ENCODE measurements at places on chromosomes 11 and 22. TPM values are rescaled to one million over a fixed set of nuclear protein-coding genes. Genes with fewer than 3 reads are reported as not detected.

PAMR1 gene
- total RNA-seq = 4.0 TPM

MISFA gene
- total RNA-seq = not detected

SLC5A1 gene
- total RNA-seq = not detected

ACTN3 gene
- not detected for total RNA-seq

CYB5R3 gene
- total RNA-seq = 287 TPM

RPS3 gene
- total RNA-seq = 1,331 TPM

LRRC4C gene
- total RNA-seq = 2.5 TPM

GRCh38 chr11:84824624-84825023, 802.5 kb downstream of the DLG2 start:
- no peak for DNase-seq
- H3K27ac ChIP-seq = no peak overlapping the region
- no peak overlapping the region for H3K4me3 ChIP-seq
- no peaks in the 10 kb centered on the region for H3K4me1 ChIP-seq
- H3K27me3 ChIP-seq = no peaks in the 10 kb centered on the region

- H3K36me3 ChIP-seq = no peaks in the 10 kb centered on the region
- no peaks in the 10 kb centered on the region for H3K27me3 ChIP-seq
- no peak for DNase-seq
- H3K27ac ChIP-seq = no peak overlapping the region
- no peaks in the 10 kb centered on the region for H3K4me1 ChIP-seq
These were observed 1.1 kb downstream of the OOSP4B start for GRCh38 chr11:60018058-60018457.

GRCh38 chr11:76074148-76075095, 131.9 kb downstream of the WNT11 start:
- H3K4me3 ChIP-seq = no peak overlapping the region
- no peaks in the 10 kb centered on the region for H3K36me3 ChIP-seq
- H3K4me1 ChIP-seq = peaks cover 31% of the 10 kb centered on the region
- H3K27me3 ChIP-seq = no peaks in the 10 kb centered on the region

DNA sequence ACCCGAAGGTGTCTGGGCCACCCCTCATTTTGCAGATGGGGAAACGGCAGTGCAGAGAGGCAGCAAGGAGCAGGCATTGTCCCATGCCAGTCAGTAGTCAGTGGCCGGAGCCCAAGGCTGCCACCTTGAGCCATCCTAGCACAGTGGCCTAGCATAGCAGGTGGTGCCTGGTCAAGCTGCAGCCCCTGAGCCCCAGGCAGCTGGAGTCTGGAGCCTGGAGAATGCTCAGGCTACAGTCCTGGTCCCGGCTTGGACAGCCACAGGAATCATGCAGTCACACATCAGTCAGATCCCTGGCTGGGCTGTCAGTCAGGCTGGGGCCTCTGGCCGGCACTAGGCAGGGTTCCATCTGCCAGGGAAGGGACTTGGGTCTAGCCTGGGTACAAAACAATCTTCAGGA, 18.6 kb downstream of the KCNC1 start:
- no peaks in the 10 kb centered on the region for H3K4me1 ChIP-seq
- H3K4me3 ChIP-seq = no peak overlapping the region
- no peaks in the 10 kb centered on the region for H3K36me3 ChIP-seq
- H3K27ac ChIP-seq = no peak overlapping the region

GRCh38 chr11:8080674-8081590, at the start of gene TUB:
Gene TUB (plus strand): TSS chr11:8081211. CDS start chr11:8081511, 300 bp downstream.
- peak within 1 kb of the TSS; percentile 69 for H3K27ac ChIP-seq
- DNase-seq = no peak

DNA sequence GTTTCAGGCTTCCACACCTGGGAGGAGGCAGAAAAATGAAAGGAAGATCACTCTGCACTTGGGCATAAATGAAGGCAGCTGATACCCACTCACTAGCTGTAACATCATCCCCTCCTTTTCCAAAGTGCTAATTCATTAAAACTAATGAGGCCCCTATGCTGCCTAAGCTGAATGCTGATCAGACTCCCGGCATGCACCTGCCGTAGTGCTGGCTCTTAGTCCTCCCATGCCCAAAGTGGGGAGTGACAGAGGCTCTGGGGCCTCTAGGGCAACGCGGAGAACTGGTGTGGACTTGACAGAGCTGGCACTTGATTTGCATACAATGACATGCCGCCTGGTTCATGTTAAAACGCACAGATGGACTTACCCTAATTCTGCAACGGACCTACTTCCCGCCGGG, 96.5 kb upstream of the NCAM1 start:
- DNase-seq = no peak
- no peaks in the 10 kb centered on the region for H3K4me1 ChIP-seq
- H3K36me3 ChIP-seq = no peaks in the 10 kb centered on the region
- no peaks in the 10 kb centered on the region for H3K27me3 ChIP-seq
- no peak overlapping the region for H3K4me3 ChIP-seq

GRCh38 chr22:48314073-48314472, 1513.6 kb downstream of the BRD1 start:
- no peak overlapping the region for H3K4me3 ChIP-seq
- no peaks in the 10 kb centered on the region for H3K36me3 ChIP-seq
- H3K27ac ChIP-seq = no peak overlapping the region

GRCh38 chr22:39634530-39635405, 64.2 kb downstream of the CACNA1I start:
- no peaks in the 10 kb centered on the region for H3K36me3 ChIP-seq
- H3K27me3 ChIP-seq = no peaks in the 10 kb centered on the region
- no peak overlapping the region for H3K27ac ChIP-seq
- no peak overlapping the region for H3K4me3 ChIP-seq
- DNase-seq = no peak

GRCh38 chr11:65591939-65592857, 3.4 kb downstream of the KCNK7 start:
- H3K36me3 ChIP-seq = peaks cover 50% of the 10 kb centered on the region
- peaks cover 78% of the 10 kb centered on the region for H3K4me1 ChIP-seq
- H3K27me3 ChIP-seq = no peaks in the 10 kb centered on the region
- H3K27ac ChIP-seq = peak overlapping the region; percentile 47
- peak overlapping the region; percentile 9 for H3K4me3 ChIP-seq

DNA sequence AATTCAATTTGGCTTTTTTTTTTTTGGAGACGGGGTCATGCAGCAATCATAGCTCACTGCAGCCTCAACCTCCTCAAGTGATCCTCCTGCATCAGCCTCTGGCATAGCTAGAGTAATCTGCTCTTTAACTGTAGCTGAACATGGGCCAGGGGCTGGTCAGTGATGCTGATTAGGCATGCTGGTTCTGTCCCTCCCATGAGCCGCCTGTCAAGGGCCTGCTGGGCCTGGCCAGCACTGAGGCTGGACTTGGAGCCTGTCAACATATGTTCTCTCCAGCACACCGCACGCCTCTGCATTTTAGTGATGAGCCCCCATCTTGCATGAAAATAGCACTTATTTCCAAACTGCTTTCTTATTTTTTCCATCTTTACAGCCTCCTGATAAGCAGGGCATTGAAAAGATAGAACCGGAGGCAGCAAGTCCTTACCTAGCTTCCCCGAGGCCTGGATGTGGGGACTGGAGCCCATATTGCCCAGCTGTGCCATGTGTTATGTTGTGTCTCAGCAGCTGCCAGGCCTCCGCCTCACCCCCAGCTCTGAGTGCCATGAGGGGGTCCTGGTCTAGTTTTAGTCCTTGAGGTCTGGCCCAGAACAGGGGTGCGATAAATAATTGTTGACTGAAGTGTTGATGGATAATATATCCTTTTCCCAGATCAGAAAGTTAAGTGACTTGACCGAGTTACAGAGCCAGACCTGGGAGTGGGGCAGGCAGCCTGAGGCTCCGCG, 80.0 kb downstream of the CTTN start:
- H3K4me3 ChIP-seq = no peak overlapping the region
- no peak for DNase-seq
- H3K4me1 ChIP-seq = peaks cover 13% of the 10 kb centered on the region

- H3K27ac ChIP-seq = no peak overlapping the region
- no peak for DNase-seq
- no peaks in the 10 kb centered on the region for H3K4me1 ChIP-seq
- H3K4me3 ChIP-seq = no peak overlapping the region
These were observed 53.1 kb downstream of the SHANK2 start for GRCh38 chr11:71199226-71199820.

- H3K27ac ChIP-seq = no peak overlapping the region
- H3K27me3 ChIP-seq = no peaks in the 10 kb centered on the region
- H3K36me3 ChIP-seq = no peaks in the 10 kb centered on the region
- peak overlapping the region; percentile 51 for H3K4me3 ChIP-seq
These were observed 770 bp downstream of the SLC7A4 start for GRCh38 chr22:21031545-21032036.

DNA sequence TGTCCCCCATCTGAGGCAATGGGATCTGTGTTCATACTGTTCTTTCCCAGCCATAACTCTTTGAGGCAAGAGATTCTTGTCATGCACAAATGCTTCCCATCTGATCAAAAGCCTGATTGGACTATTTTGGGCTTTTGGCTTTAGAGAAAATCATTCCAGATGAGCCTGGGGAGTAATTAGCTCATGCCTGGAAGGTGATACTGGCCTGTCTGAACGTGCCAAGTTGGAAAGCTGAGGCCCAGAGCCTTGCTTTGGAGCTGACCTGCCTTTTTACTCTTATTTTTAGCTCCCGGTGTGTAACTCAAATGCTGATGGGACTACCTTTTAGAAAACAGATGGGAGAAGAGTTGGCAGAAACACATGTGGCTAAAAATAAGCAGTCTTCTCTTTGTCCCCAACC, 105.0 kb downstream of the DBX1 start:
- no peak for DNase-seq
- H3K36me3 ChIP-seq = peaks cover 71% of the 10 kb centered on the region
- peak overlapping the region; percentile 59 for H3K27ac ChIP-seq
- no peaks in the 10 kb centered on the region for H3K27me3 ChIP-seq

DNA sequence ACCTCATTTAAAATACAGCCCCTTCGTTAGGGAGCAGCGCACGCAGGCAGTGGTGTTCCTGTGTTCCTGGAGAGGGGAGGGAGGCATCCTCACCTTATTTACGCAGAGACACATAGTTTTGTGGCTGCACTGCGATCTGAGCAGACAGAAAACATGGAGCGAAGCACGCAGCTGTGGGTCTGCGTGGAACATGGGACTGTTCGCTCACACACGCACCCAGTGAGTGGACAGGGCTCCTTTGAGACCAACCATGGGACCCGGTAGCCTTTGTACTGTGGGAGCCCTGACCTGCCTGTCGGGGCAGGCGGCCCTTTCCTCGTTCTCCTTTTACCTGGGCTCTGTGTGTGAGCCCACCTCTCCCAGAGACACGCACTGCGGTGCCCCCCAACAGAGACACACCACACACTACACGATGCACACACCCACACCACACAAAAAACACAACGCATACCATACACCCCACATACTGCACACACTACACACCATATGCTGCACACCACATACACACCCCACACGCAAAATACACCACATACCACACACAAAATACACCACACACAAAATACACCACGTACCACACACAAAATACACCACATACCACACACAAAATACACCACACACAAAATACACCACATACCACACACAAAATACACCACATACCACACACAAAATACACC, 1245.7 kb downstream of the BRD1 start:
- H3K4me1 ChIP-seq = peaks cover 13% of the 10 kb centered on the region
- H3K27ac ChIP-seq = no peak overlapping the region
- no peaks in the 10 kb centered on the region for H3K36me3 ChIP-seq
- H3K4me3 ChIP-seq = no peak overlapping the region

DNA sequence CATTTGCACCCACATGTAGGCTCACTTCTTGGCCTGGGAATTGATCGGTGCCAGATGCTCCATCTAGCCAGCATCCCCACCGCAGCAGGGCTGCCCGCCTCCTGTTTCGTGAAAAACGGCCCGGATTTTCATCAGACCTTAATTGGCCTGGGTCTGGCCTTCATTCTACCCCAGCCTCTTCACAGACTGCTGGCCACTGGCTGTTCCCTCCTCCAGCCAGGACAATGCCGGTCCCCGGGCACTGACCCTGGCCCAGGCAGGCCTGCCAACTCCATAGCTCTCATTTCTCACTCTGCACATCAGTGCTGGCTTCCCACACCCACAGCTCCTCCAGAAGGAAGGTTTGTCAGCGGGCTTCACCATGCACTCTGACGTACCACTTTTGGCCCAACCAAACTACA, 27.9 kb downstream of the TIMP3 start:
- DNase-seq = no peak
- peaks cover 4% of the 10 kb centered on the region for H3K36me3 ChIP-seq
- peaks cover 100% of the 10 kb centered on the region for H3K4me1 ChIP-seq
- no peaks in the 10 kb centered on the region for H3K27me3 ChIP-seq
- H3K27ac ChIP-seq = peak overlapping the region; percentile 83

GRCh38 chr11:19947537-19948114, 212.6 kb downstream of the DBX1 start:
- H3K4me3 ChIP-seq = no peak overlapping the region
- no peaks in the 10 kb centered on the region for H3K27me3 ChIP-seq
- peaks cover 12% of the 10 kb centered on the region for H3K4me1 ChIP-seq
- no peak overlapping the region for H3K27ac ChIP-seq

- H3K27ac ChIP-seq = no peak overlapping the region
- no peaks in the 10 kb centered on the region for H3K36me3 ChIP-seq
- H3K4me1 ChIP-seq = peaks cover 39% of the 10 kb centered on the region
- no peaks in the 10 kb centered on the region for H3K27me3 ChIP-seq
- no peak for DNase-seq
These were observed 148.8 kb downstream of the CRYBB2 start for GRCh38 chr22:25368271-25368670.

DNA sequence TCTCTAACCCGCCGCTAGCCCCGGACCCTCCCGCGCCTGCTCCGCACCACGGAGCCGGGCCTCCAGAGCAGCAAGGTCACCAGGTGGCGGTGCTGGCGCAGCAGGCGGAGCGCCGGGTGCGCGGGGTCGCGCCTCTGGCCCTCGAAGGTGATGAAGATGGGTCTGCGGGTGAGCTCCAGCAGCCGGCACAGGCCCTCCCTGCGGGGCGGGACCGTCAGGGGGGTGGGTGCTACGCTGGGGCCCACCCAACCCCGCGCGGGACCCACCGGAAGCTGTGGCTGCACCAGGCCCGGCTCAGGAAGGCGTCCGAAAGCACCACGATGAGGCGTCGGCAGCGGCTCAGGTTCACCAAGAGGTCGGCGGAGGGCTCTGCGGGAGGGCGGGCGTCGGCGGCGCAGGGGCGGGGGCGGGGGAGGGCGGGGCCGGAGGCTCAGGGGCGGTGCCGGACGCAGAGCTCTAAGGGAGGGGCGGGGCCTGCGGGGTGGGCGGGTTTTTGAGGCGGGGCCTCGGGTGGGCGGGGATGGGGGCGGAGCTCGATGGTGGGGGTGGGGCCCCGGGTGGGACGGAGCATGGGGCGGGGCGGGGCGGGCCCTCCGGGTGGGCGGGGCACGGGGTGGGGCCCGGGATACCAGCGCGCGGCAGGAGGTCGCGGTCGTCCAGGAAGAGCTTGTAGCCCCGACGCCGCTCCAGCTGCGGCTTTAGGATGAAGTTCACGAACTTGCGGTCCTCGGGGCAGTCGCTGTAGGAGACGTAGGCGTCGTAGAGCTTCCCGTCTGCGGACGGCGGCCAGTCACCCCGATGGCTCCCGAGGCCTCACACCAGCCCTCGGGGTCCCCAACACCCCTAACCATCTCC, 7.8 kb downstream of the SIGIRR start:
- peak overlapping the region; percentile 75 for H3K27ac ChIP-seq
- no peaks in the 10 kb centered on the region for H3K27me3 ChIP-seq
- H3K4me3 ChIP-seq = peak overlapping the region; percentile 72
- DNase-seq = peak; percentile 95

GRCh38 chr11:123168241-123168640, 26.8 kb downstream of the CLMP start:
- no peaks in the 10 kb centered on the region for H3K4me1 ChIP-seq
- H3K27ac ChIP-seq = peak overlapping the region; percentile 83
- H3K36me3 ChIP-seq = no peaks in the 10 kb centered on the region
